ENCODE measurements at places on chromosomes 7 and 10.

DNA sequence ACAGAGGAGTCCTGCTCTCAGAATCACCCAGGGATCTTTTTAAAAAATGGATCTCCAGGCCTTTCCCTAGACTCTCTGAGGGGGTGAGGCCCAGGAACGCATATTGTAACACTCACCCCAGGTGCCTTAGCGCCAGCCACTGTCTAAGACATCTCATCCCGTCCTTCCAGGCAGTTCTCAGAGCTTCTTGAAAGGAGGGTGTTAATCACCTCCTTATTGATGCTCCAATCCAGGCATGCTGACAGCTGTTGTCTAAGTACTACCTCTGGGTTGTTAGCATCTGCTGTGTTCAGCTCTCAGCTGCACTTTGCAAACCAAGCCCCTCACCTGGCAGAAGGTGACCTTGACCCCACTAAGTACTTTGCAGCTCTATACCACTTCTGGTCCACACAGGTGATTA lies 36.0 kb downstream of the KIAA1549 start:
- no peak for DNase-seq

DNA sequence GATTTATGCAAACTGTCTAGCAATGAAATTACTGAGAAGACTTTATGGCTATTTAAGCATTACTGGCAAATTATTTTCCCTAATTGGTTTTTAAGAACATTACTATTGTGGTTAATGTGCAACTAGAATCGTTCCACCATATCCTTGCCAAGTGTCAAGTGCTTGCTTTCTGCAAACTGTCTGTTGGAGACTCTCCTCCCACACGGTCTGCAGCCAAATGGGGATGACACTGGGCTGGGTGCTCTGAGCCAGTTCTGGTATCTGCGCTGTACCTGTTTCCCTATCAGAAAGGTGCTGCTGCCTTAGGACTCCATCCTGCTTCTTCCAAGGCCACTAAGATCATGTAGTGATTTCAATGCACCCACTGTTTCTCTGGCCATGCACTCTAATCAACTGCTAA lies 110.4 kb downstream of the RAMP3 start:
- no peak for DNase-seq

DNA sequence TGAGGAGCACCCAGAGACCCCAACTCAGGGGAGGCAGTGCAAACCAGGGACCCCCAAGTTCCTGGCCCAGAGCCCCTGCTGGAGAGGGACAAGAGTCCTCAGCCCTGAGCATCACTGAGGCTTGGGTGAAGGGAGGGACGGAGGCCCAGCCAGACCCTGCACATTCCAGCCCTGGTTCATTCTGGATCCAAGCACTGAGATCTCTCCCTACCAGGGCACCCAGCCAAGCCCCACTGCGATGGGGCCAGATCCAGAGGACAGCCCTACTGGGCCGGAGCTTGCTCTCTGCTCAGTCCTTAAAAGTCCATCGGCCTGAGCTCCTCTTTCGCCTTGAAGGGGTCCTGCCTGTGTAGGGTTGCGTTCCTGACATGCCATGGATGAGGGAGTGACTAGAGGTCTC lies 40.5 kb upstream of the RABGEF1 start:
- no peak for DNase-seq

GRCh38 chr7:100127866-100128636 lies 1.3 kb downstream of the MBLAC1 start:
- DNase-seq, result peak; percentile 3

- no peak for DNase-seq
Observed at GRCh38 chr7:20744954-20745446, 41.7 kb downstream of the SP8 start.

GRCh38 chr10:62900829-62901571 lies 84.8 kb upstream of the EGR2 start:
- DNase-seq, result no peak

DNA sequence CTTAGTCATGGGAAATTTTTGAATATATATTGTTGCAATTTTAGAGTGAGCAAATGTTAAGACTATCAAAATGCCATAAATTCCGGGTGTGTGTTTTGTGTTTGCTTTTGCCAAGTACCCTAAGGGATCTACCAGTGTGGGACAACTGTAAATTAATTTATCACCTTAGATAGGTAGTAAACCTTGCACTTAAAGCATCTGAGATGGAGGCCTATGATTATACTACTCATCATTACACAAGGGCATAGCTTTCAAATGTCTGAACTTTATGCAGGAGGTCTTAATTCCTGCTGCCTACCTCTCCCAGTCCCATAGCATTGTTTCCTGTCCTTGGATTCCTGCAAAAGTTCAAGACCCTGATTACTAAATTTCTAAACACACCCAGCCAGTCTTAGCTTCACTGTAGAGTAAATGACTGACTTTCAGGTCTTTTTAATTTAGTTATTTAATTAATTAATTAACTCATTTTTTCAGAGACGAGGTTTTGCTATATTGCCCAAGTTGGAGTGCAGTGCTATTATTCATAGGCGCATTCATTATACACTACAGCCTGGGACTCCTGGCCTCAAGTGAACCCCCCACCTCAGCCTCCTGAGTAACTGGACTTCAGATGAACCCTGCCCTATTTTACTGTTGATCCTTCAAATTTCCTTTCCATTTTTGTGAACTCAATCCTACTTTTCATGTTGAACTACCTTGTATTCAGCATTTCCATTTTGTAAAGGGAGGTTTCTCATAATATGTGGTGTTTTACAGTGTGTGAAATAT lies 47.0 kb downstream of the THSD7A start:
- no peak for DNase-seq

DNA sequence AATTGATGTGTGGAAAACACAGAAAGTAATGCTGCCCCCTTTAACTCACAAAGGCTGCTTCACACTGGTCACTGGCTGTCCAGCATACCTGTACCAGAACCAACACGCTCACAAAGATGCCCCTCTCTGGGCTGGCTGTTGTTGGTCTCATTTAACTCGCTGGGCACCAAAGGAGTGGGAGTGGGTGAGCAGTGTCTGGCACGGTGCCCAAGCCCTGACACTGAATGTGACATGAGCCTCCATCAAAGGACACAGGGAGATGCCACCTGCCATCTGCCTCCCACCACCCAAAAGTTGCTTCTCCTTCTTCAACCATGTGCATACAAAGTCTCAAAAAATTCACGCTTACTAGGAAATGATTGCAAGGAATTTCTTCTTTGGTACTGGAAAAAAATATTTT lies 86.8 kb downstream of the FGFR2 start:
- DNase-seq, result no peak

DNA sequence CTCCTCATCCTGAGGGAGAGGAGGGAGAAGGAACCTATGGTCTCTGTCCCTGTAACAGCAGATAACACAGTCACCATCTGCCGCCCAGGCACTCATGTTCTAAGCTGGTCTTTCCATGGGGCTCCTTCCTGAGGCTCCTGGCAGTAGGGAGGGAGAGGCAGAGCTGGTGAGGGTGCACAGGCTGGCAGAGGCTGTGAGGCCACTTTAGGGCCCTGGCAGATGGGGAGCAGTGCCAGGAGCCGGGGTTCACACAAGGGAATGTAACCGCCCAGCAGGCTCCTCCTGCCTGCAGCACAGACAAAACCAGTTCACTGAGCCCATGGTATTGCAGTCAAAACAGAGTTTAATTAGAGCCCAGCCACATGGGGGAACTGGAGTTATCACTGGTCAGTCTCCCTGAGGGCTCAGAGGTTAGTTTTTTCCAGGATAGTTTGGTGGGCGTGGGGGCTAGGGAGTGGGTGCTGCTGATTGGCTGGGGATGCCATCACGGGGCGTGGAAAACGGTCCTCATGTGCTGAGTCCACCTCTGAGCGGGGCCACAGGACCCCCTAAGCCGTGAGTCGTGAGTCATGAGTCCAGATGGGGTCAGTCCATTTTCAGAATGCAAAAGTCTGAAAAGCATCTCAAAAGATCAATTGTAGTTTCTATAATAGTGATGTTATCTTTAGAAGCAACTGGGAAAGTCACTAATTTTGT lies 499.3 kb upstream of the FOXK1 start:
- DNase-seq, result no peak

GRCh38 chr7:55018361-55019190 lies at the start of gene EGFR:
Gene EGFR, plus strand, starts transcription at chr7:55019017. Its CDS starts 261 bp downstream, at chr7:55019278.
- no peak for DNase-seq

All from activated CD4-positive, alpha-beta T cell treated with anti-CD3 and anti-CD28 coated beads, Interleukin-2, amount 50 U/mL, for 4 hours (primary cell).